ENCODE measurements at places on chromosomes 2 and 18.

DNA sequence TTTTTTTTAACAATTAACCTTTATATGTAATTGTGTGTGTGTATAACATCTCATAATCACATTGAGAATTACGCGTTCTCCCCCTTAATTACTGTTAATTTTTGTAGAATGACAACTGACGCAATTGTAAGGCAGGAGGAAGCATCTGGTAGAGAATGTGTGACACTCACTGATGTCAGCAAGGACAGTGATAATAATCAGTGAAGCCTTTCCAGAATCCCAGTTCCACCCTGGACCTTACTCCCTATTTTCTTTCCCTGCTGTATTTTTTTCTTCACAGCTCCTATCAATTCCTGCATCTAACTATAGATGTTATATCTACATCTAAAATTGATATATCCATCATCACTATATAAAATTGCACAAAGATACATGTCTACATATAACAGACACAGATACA, 16.1 kb upstream of the STRN start:
- DNase-seq, result peak; percentile 24

DNA sequence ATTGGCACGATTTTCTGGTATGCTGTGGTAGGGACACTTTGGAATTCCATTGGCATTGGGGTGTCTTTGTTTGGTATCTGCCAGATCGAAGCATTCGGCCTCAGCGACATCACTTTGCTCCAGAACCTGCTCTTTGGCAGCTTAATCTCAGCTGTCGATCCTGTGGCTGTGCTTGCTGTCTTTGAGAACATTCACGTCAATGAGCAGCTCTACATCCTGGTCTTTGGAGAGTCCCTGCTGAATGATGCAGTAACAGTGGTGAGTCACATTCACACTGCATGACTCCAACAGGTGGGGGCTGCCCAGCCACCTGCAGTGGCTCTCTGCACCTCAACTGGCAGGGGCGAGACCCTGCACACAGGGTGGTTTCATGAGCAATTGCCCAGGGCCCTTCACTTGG, 38.4 kb downstream of the SLC9A2 start:
- no peak for DNase-seq

DNA sequence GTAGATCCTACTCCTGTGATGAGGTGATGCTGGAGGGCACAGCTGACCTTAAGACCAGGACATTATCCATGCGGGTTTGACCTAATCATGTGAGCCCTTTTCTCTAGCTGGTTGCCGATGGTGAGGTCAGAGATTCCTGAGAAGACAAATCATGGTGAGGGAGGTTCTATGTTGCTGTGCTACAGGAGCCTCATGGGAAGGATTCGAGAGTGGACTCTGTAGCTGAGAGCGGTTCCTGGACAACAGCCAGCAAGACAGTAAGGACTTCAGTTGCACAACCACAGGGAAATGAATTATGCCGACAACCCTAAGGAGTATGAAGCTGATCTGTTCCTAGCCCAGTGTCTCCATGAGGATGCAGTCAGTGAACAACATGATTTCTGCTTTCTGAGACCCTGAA, 80.4 kb downstream of the EPB41L3 start:
- DNase-seq, result peak; percentile 47

DNA sequence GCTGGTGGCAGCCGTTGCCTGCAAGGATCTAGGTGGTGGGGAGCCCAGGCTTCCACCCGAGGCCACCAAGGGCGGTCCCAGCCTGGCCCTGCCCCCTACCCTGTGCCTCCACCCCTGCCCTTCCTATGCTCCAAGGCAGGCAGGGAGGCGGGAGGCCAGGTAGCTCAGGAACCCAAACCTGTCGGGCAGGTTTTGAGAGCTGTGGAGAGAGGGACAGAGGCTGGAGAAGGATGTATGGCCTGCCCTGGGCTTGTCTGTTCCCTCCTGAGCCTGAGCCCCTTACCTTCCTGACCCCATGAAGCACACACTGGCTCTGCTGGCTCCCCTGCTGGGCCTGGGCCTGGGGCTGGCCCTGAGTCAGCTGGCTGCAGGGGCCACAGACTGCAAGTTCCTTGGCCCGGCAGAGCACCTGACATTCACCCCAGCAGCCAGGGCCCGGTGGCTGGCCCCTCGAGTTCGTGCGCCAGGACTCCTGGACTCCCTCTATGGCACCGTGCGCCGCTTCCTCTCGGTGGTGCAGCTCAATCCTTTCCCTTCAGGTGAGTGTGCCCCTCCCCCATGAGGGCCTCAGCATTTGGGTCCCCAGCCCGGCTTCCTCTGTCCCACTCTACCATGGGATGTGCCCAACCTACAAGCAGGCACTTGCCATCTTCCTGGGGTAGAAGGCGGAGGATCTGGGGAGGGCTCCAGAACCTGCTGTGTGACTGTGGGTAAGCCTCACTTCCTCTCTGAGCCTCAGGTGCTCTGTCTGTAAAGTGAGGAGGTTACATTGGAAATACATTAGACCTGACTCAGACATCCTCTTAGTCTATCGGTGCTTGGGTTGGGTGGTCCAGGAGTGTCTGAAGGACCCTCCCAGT, at the start of gene PROM2:
TSS of gene PROM2 (plus strand) at position 159 of the 860 bp plus-strand sequence. CDS start at position 296, 137 bp downstream.
- peak; percentile 82 for DNase-seq

DNA sequence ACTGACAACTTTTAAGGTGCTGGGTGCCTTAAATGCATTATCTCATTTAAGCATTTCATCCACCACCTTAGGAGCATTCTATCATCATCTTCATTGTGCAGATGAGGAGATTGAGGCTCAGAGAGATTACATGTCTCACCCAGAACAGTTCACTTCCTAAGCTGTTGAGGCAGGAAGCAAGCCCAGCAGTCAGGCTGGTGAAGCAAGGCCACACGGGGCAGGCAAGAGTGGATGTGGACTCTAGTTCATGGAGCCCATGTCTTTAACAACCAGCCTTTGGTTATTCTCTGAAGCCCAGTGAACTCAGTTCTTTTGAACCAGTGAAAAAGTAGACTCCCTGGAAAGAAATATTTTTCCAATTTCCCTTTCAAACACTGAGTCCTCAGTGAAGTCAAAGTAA, 294.8 kb upstream of the MGAT5 start:
- no peak for DNase-seq

GRCh38 chr2:232488721-232489300, 1.2 kb upstream of the ECEL1 start:
- DNase-seq, result no peak

DNA sequence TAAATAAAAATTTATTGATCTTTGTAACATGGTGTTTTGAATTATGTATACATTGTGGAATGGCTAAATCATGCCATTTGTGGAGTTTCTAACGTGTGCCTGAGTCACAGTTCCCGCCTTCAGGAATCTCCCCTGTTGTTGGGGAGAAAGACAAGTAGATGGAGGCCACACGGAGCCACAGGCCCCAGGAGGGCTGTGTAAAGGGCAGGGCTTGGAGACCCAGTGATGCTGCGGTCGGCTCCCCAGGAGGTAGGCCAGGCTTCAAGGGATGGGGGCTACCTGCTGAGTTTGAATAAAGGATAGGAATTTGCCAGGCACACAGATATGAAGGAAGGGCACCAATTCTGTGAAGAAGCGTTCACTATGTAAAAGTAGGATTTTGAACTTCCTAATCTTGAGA, 257.1 kb downstream of the GBX2 start:
- DNase-seq, result no peak

DNA sequence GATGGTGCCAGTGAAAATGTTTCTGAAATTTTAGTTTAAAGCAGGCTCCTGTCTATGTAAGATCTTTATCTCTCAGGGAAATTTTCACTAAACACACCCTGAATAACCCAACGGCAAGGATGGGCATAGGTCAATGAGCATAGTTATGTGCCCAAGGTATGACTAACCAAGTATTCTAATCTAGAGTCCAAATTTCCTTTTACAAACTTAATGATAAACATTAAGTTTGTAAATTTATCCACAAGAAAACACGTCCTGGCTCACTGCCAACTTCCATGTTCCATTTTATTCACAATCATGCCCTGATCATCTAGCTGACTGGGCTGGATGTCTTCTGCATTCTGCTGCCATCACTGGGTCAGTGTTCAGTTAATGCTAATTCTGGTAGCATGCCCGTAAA, 151.2 kb downstream of the SRBD1 start:
- DNase-seq, result peak; percentile 82

GRCh38 chr2:101657787-101658186, 39.7 kb upstream of the MAP4K4 start:
- DNase-seq, result no peak

DNA sequence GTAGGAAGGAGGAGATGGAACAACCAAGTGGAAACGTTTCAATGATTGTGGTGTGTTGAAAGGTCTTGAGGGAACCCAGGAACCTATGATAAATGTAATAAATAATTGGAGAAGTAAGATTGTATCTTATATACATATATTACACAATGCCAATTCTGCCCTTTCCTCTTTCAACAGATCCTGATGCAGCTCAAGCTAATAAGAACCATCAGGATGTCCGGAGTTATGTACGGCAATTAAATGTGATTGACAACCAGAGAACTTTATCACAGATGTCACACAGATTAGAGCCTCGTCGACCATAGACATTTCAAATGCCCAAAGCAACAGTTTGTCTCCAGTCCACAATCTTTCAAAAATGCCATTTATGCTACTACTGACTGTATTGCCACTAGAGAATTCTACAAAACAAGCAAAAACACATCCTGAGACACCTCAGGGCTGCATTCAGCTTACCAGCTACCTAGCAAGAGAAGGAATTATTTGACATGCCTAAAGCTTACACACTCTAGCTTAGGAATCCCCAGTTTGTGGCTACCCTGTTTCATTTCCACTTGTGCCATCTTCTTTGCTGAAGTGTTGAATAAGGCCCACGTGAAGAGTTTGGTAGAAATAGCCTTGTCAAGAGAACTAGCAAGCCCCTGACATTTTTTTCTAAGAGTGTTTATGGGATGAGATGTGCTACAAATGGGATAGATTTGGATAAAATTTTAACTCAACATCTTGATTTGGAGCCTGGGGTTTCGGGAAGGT, 24.0 kb upstream of the MAP3K20 start:
- DNase-seq, result no peak

- DNase-seq, result no peak
Observed at GRCh38 chr2:29459445-29460179, 344.4 kb downstream of the CLIP4 start.

- DNase-seq, result no peak
Observed at GRCh38 chr2:71060871-71061270, 7.6 kb upstream of the NAGK start.

- no peak for DNase-seq
Observed at GRCh38 chr2:224909885-224910573, 132.2 kb downstream of the DOCK10 start.

DNA sequence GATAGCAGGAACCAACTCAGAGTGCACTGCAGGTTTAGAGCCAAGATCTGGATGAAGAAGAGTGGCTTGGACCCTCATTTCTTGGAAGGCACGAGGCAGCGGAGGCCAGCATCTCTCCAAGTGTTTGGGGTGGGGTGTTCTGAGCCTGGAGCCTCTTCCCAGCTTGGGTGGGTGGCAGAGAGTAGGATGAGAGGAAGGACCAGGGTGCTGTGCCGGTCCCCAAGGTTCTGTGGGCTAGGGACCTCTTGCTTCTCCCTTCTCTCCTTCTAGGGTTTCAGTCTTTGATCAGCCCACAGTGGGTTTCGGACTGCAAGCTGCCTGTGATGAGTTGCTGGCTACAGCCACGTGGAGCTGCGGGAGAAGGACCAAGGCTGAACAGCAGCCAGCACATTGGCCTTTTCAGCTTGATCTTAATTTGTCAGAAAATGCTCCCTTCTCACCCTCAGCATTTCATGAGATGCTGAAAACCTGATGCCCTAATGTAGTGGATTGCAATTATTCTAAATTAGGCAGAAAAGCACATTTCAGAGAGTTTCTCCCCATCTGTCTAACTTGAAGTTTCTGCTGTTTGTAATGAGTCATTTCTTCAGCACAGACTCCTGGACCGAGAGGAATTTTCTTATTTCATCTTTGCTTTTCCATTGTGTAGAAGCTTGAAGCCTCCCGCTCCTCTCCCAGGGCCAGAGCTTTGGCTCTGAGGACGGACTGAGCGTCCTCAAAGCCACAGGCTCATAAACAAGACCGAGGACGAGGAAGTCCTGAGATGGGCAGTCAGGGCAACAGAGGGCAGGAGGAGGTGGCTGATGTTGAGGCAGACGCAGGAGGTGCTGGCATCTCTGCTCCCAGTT, 99.1 kb upstream of the HDAC4 start:
- DNase-seq, result no peak

DNA sequence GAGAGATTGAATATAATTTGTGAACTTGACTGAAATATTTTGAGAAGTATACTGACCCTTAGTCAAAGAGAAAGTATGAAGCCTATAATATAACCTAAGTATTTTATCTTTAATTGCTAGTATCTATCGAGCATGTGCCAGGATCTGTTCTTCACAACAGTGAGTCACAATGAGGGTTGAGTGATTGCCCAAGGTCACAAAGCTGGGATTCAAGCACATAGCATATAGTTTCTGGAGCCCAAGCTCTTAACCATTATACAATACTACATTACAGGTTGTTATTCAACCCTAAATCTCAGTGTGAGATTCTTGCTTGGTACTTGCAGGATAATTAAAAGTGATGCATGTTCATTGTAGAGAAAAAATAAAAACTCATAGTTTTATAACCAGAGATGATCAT, 97.2 kb downstream of the RAB3GAP1 start:
- peak; percentile 24 for DNase-seq

- peak; percentile 17 for DNase-seq
Observed at GRCh38 chr2:178177066-178177679, 17.1 kb upstream of the OSBPL6 start.

- no peak for DNase-seq
Observed at GRCh38 chr2:174112073-174112472, 136.3 kb downstream of the OLA1 start.

GRCh38 chr2:167471734-167472133, 583.5 kb downstream of the XIRP2 start:
- DNase-seq, result no peak

DNA sequence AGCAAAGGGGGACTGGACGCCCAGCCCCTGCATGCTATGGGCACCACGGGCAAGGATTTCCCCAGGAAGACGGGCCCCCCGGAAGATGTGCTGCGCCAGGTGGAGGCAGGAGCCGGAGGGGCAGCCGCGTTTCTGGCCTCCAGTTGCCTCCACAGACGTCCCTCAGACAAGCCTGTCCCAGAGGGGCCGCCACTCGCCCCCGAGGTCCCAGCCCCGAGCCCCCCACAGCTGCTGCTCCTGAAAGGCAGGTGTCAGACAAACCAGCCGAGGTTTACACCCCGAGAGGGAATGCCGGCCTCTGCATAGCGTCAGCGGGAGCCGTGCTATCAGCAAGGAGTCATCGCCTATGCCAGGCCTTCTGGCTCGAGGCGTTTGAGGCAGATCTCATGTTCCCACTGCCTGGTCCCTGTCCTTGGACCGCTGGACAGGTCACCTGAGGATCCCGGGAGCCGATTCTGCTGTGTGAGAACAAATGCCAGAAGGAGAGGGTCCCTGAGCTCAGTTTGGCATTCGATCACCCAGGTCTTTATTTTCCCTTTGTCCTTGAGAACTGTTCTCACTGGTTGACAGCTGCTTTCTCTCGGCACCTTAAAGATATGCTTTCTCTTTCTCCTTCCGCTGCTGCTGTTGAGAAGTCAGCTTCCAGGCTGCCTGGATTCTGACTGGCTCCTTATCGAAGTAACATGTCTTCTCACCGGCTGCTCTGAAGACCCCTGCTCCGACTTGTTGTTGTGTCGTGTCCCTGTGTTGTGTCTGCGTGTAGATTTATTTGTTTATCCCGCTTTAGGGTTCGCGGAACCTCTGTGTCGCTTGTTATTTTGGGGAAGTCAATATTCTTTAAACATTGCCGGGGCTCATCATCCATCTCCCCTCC, 20.6 kb downstream of the CROCC2 start:
- DNase-seq, result peak; percentile 47

GRCh38 chr2:39228413-39229209, 15.2 kb downstream of the CDKL4 start:
- DNase-seq, result peak; percentile 21

GRCh38 chr18:59837586-59837985, 62.2 kb upstream of the PMAIP1 start:
- peak; percentile 80 for DNase-seq

GRCh38 chr2:44772131-44772530, 169.4 kb upstream of the SIX3 start:
- no peak for DNase-seq
